ENCODE measurements at places on chromosomes 6 and 20.
A peak's percentile ranks its signal among the peaks of the same experiment; 100 is the strongest.

GRCh38 chr6:135412761-135413160, 84.8 kb downstream of the AHI1 start:
- no peak for DNase-seq

DNA sequence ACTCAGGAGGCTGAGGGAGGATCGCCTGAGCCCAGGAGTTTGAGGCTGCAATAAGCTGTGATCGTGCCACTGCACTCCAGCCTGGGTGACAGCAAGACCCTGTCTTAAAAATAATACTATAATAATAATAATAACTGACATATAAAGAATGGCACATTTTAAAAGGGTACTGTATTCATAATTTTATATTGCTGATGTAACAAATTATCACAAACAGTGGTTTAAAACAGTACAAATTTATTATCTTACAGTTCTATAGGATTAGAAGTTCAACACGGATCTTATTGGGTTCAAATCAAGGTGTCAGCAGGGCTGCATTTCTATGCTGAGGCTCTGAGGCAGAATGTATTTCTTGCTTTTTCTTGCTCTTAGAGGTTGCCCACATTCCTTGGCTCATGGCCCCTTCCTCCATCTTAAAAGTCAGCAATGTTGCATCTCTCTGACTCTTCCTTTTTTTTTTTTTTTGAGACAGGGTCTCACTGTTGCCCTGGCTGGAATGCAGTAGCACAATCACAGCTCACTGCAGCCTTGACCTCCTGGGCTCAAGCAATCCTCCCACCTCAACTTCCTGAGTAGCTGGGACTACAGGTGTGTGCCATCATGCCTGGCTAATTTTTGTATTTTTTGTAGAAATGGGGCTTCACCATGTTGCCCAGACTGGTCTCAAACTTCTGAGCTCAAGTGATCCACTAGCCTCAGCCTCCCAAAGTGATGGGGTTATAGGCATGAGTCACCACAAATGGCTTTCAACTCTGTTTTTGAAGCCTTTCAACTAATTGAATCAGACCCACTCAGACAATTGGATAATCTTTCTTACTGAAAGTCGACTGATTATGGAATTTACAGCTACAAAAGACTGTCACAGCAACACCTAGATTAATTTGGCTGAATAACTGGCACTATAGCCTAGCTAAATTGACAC, 22.8 kb upstream of the SRSF3 start:
- DNase-seq: no peak

DNA sequence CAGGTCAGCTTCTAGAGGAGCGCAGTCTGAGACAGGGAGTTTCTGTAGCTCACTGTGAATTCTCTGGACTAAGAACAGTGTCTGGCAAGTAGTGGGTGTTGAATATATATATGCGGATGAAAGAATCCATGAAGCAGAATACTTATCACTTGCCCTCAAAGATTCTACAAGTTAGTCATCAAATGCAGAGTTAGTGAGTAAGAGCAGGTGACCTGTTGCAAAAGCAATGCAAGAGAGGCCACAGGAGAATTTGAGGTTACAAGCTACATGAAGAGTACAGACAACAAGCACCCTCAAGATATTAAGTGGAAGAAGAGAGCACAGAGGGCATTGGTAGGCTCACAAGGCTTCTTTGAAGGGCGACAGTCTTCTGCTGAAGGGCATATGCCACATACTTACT, 103.4 kb upstream of the BTBD3 start:
- no peak for DNase-seq

DNA sequence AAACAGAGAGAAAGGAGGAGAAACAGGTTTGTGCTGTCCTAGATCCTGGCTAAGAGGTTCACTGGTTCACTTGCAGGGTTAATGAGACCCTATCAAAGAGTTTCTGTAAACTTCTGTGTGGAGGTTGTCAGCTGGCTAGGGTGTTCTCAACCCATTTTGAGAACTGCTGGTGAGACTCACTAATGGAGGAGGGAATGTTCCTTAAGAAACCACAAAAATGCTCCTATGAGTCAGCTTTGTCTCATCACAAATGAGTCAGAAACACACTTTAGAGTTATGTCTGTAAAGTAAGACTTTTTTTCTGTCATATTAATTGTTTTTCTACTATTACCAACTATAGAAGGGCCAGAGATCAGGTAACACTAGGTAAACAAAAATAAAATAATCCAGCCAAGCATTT, 884.4 kb downstream of the PHF3 start:
- DNase-seq: no peak

- DNase-seq: no peak
Observed at GRCh38 chr6:159203304-159204005, 34.3 kb downstream of the FNDC1 start.

DNA sequence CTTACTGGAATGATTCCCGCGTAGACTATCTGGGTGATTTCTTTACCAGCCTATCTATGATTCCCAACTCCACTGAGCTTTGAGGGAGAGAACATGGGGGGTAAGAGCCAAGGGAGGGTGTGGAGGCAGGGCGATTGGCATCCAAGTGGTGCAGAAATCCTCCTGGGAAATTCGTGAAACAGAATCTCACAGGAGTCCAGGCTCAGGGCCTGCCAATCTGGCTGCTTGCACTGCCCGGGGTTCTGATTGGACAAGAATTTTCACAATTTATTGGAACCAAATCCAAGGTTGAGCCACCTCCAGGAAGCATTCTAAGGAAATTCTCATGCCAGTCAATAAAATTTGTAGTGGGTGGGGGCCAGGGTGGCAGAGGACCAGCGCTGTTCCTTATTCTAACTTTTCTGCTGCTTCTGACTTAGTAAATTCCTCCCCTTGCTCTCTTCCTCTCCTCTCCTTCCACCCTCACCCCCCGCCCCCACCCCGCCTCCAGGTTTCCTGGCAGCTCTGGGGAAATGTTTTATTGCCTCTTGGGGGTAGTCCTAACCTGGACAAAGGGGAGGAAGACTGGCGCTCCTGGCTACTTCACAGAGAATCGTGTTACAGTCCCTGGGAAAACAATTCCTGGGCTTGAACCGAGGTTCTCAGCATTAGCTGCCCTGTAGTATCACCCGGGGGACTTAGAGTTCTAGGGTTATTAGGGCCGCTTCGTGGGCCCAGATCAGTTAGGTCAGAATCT, 3.1 kb downstream of the BMP6 start:
- no peak for DNase-seq

- no peak for DNase-seq
Observed at GRCh38 chr6:145529582-145529981, 205.7 kb downstream of the EPM2A start.

- DNase-seq: no peak
Observed at GRCh38 chr20:20864351-20865096, 152.1 kb upstream of the RALGAPA2 start.

DNA sequence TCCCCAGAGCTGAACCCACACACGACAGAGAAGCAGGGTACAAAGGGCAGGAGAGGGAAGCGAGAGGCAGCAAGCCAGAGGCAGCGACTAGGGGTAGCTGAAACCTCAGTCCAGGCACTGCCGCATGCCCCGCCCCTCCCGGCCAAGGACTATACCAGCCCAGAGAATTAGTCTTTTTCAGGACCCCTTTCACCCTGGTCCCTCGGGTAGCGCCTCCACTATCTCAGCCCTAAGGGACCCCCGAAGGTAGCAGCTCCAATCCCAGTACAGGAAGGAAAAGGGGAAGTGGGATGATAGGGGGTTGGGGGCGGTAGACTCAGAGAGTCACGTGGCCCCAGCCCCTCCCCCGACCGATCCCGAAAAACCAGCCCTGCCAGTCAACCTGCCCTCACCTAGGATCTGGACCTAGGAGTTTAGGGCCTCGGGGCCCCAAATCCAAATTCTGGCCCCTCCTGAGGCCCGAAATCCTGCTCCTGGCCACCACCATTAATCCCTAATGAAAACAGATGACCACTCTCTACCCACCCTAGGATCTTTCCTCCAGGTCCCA, 1.3 kb downstream of the RGL2 start:
- DNase-seq: no peak

- DNase-seq: no peak
Observed at GRCh38 chr20:48740712-48741111, 87.1 kb downstream of the PREX1 start.

GRCh38 chr20:5504061-5504739, 187.4 kb upstream of the PROKR2 start:
- peak; percentile 24 for DNase-seq

DNA sequence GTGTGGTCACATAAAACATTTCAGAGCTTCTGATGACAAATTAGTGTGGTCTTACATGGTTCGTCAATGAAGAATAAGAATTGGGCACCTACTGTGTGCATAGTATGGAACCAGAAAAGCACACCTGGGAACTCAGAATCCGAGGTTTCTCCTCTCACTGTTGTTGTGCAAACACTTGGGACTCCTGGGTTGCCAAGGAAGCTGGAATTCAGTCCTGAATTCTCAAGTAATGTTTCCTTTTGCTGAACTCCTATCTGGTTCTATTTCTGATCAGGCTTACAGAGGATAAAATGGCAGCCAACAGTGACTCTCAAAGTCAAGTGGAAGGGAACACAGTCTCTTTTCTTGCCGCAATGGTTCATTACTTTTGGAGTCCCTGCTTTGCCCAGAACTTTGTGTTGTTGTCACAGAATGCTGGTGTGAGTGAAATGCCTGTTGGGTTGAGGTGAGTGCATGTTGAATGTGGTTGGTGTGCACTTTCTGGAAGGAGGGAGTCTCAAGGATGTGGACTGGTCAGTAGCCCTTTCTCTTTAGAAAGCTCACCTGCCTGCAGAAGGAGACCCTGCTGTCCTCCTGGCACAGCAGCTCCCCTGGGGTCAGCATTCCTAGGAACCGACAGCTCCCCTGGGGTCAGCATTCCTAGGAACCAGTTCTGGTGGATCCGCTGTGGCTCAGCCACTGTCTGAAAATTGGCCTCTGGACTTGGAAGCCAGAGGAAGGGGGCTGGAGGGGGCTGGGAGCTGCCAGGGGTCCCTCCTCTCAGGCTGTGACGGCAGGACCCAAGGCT, 1.4 kb downstream of the UNC93A start:
- no peak for DNase-seq

GRCh38 chr20:48736231-48736630, 91.6 kb downstream of the PREX1 start:
- DNase-seq: no peak

Measured in stimulated activated CD4-positive, alpha-beta T cell treated with anti-CD3 and anti-CD28 coated beads, Interleukin-2, amount 100 ng/mL, for 24 hours (primary cell).